ENCODE measurements at places on chromosomes 16 and 17.

- DNase-seq = no peak
Observed at GRCh38 chr17:82909322-82909904, 69.6 kb upstream of the ZNF750 start.

DNA sequence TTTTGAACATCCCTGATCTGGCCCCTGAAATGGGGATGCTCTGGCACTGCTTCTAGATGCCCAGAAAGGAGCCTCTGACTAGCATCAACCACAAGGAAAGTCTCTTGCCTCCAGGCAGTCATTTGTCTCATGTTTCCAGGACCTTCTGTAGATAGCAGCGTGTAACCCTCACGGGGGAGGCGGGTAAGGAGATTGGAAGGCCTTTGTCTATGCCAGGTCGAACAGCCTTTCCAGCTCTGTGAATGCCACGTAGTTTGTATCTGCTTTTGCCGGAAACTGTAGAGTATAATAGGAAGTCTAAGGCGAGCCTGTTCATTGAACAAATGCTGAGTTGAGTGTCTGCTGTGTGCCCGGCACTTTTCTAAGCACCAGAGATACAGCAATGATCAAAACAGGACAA, 43.9 kb upstream of the AQP8 start:
- DNase-seq = no peak

DNA sequence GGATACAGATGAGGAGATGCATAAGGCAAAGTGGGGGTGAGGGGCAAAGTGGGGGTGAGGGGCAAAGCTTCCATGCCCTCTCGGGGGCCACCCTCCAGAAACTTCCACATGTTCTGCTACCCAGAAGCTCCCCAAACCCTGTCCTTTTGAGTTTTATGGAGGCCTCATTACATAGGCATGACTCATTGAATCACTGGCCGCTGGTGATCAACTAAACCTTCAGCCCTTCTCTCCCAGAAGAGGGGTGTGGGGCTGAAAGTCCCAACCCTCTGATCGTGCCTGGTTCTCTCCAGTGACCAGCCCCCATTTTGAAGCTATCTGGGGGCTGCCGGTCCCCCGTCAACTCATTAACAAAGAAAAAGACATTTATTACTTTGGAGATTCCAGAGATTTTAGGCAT, 27.5 kb downstream of the ITGAE start:
- DNase-seq = no peak

DNA sequence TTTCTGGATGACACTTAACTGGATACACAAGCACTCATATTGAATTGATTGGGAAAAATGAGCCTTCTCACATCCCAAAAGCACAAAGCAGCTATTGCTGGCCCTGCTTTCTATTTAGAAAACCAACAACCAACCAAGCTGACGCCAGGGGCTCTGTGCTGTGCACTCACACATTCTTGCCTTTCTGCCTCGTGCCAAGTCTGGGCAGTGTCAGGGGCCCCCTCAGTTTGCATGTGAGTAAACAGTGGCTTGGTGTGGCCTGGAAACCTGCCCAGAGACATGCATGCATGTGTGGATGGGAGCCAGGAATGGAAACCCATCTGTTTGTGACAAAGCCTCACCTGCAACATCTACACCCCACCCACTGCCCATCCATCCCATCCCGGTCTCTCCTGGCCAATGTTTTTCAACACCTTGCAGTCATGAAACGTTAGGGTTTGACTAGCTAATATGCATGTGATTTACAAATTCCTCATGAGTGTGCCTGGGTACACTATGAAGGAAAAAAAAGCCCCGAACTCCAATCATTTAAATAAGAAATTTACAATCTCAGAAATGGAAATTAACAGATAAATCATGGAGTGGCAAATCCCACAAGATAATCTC, 20.4 kb downstream of the MIEF2 start:
- DNase-seq = no peak

DNA sequence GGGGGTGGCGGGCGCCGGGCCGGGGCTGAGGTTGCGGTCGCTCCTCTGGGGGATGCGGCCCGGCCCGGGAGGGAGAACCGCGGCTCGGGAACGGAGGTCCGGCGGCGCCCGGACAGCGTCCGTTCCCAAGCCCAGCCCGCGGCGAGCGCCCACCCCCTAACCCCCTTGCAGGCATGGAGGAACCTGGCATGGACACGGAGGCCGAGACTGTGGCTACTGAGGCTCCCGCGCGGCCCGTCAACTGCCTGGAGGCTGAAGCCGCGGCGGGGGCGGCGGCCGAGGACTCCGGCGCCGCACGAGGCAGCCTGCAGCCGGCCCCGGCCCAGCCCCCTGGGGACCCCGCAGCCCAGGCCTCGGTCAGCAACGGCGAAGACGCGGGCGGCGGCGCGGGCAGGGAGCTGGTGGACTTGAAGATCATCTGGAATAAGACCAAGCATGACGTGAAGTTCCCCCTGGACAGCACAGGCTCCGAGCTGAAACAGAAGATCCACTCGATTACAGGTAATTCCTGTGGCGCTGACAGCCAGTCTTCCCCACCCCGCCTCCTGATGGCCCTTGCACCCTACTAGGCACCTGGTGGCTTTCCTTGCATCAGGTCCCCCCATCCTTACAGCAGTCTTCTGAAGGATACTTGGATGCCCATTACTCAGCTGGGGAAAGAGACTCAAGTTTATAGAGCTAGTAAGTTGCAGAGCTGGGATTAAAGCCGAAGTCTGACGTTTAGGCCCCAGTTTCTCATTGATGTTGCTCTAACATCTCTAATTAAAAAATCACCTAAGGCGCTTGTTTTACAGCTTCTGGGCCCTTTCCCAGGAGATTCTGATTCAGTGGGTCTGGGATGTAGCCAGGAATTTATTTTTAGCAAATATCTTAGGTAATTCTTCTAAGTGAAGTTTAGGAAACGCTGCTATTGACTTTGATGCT, 514 bp downstream of the UBFD1 start:
- DNase-seq = no peak

DNA sequence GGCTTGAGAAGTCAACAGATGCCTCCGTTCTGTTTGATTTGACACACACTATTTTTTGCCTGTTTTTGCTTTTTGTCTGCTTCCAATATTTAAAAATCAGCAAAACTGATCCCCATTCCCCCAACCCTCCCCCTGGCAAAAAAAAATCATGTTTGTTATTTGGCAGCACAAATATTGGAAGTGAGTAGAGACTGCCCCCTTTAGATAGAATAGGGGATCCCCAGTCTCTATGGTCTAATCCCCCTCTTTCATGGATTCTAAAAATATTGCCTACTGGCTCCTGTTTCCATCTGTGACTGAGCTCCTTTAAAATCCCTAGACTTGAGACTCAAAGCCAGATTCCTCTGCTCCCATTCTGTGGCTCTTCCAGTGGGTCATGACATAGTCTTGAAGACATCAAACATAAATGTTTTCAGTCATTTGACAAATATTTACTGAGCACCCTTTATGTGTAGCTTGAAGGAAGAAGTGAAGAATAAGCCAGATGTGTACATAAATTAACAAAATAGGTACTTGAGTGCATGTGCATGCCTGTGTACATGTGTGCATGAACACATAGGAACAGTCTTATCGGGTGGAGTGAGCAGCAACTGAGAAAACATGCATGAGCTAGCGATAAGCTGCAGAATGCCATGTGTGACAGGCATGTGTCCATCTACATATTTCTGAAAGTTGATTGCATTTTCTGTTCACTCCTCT, 101.2 kb downstream of the SALL1 start:
- no peak for DNase-seq

- DNase-seq = no peak
Observed at GRCh38 chr16:54590836-54591235, 304.2 kb upstream of the IRX3 start.

GRCh38 chr17:35103271-35103670, 16.4 kb downstream of the RAD51D start:
- no peak for DNase-seq

DNA sequence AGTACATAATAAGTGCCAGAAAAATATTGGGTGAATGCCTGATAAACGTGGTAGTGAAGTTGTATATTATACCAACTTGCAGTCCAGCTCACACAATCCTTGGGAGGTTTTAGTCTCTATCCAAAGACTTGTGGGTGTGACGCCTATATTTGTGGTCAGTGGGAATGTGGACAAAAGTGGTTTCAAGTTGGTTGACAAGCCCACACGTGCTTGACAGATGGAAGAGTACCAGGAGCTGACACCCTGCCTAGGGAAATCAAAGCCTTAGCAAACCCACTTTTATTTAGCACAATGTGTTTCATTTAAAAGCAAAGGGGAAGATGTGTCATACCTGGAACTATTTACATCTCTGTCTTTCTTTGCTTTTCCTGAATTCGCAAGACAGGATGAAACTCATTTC, 79.0 kb downstream of the CA10 start:
- DNase-seq = no peak

GRCh38 chr16:47377154-47377553, 83.7 kb downstream of the ITFG1 start:
- no peak for DNase-seq

DNA sequence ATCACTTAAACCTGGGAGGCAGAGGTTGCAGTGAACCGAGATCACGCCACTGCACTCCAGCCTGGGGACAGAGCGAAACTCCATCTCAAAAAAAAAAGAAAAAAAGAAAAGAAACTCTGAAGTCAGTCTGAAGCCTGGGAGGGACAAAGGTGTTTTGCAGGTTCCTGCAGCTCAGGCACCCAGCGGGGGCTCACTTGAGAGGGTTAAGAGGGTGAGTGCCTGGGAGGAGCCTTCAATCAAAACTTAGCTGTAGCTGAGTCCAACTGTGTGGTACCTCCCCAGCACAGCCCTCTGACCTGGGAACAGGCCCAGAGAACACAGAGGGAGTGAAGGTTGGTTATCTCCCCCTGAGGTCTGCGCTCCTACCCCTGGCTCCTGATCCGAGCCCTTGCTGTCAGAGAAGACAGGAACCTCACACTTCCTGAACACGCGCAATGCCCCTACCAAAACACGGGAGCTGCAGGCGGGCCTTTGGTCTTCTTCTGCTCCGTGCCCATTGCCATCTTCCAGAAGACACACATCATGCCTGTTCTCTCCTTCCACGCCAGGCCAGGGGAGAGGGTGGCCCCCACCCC, 20.4 kb upstream of the ZC3H18 start:
- no peak for DNase-seq

DNA sequence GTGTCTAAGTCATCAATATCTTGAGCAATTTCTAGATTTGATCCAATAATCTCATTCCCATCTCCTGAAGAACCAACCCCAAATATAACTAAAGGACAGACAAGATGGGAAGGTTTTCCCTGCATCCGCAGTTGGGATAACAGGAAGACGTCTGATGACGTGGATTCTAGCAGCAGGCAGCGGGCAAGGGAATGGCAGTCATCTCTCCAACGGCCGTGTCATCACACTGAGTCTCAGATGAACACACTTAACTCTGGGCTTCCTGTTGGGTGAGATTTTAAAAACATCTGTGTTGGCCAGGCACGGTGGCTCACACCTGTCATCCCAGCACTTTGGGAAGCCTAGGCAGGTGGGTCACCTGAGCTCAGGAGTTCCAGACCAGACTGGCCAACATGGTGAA, 20.9 kb upstream of the TIMP2 start:
- DNase-seq = no peak

DNA sequence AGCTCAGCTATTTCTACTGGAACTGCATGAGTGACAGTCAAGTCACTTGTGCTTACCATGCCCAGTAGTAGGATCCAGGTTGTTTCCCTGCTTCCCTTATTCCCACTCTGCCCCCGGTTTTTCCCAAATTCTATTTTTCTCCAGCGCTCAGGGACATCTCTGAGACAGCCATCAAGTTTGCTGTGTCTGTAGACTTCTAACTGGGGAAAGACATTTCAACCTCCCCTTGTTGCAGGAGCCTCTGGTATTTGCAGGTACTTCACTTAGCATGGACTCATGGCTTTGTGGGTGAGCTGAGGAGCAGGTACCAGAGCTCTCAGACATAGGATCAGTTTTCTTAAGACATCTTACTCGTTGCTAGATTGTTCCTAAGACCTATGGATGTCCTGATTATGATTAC, 801.6 kb upstream of the RBFOX1 start:
- no peak for DNase-seq

GRCh38 chr16:3974751-3975150, 94.2 kb upstream of the CREBBP start:
- no peak for DNase-seq

GRCh38 chr17:19986941-19987861, 9.6 kb upstream of the AKAP10 start:
- DNase-seq = no peak

- DNase-seq = no peak
Observed at GRCh38 chr17:45050481-45051059, 862 bp downstream of the DCAKD start.

DNA sequence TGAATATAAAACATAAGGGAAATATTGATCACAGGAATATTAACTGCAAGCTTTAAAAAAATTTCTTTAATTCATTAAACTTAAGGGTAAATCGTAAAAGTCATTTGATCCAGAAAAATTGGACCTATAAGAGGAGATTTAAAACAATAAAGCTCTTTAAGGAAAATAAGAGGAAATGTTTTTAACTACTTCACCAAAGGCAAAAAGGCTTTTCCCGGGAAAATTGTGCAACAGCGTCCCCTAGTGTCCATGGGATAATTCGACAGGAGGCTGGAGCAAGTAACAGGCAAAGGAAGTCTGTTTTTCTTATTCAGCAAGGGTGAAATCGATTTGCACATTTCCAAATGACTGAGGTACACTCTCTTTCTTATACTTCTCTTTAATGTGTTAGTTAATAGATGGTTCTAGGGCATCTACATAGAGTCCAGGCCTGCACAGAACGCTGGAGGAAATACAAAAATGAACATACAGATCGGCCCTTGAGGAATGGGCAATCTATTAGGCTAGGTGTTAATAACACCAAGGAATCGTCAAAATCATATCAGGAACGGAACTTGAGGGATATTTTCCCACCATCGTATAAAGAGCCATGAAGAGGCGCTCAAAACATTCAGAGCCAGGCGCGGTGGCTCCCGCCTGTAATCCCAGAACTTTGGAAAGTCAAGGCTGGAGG, 61.4 kb downstream of the ZNF18 start:
- peak; percentile 85 for DNase-seq

GRCh38 chr17:67016039-67016762, 28.2 kb upstream of the CACNG1 start:
- DNase-seq = no peak

- DNase-seq = no peak
Observed at GRCh38 chr16:8910811-8911210, 28.7 kb downstream of the LITAFD start.

DNA sequence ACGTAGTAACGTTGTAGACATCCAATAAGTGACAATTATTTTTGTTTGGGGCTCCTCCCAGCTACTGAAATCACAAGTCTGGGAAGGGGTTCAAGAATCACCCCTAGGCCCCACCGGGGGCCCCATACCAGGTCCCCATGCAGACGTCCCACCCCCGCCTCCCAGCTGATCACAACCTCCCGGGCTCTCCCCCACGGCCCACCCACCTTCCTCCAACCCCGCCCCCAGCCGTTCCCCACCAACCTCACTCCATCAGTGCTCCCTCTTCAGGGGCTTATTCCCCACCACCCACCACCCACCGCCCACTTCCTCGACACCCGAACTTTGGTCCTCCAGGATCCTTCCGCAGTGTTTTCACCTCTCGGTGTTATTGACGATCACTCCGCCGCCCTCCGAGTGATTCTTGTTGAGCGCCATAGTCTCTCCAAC, 240 bp downstream of the WBP2 start:
- no peak for DNase-seq

Measured in neural crest cell (in vitro differentiated cells).